ENCODE measurements at places on chromosomes 1 and 21. TPM values are rescaled to one million over a fixed set of nuclear protein-coding genes. Genes with fewer than 3 reads are reported as not detected.

Gene TLR5
- total RNA-seq: 0.22 TPM

Gene C2CD2
- total RNA-seq: 18.2 TPM

Gene ETNK2
- total RNA-seq: 10.2 TPM

Gene VPS26C
- 39.2 TPM for total RNA-seq

Gene ZBTB8A
- total RNA-seq: 11.8 TPM

Gene C1QA
- not detected for total RNA-seq

- no peak for DNase-seq
- no peaks in the 10 kb centered on the region for H3K4me1 ChIP-seq
- no peaks in the 10 kb centered on the region for H3K36me3 ChIP-seq
- no peak overlapping the region for H3K4me3 ChIP-seq
These were observed 33.3 kb downstream of the SMG7 start for GRCh38 chr1:183505454-183506089.

GRCh38 chr21:44965251-44966022 lies 25.6 kb downstream of the SLX9 start:
- H3K27me3 ChIP-seq: no peaks in the 10 kb centered on the region
- H3K27ac ChIP-seq: no peak overlapping the region
- H3K4me3 ChIP-seq: no peak overlapping the region
- peaks cover 90% of the 10 kb centered on the region for H3K4me1 ChIP-seq
- DNase-seq: no peak
- peaks cover 12% of the 10 kb centered on the region for H3K36me3 ChIP-seq

- no peak overlapping the region for H3K4me3 ChIP-seq
- H3K27me3 ChIP-seq: no peaks in the 10 kb centered on the region
- H3K27ac ChIP-seq: no peak overlapping the region
- H3K36me3 ChIP-seq: no peaks in the 10 kb centered on the region
- DNase-seq: no peak
These were observed 22.5 kb upstream of the DPYD start for GRCh38 chr1:97943354-97943753.

GRCh38 chr21:31526040-31526439 lies 133.5 kb upstream of the SOD1 start:
- H3K27ac ChIP-seq: no peak overlapping the region
- H3K4me1 ChIP-seq: peaks cover 14% of the 10 kb centered on the region
- no peak overlapping the region for H3K4me3 ChIP-seq
- no peak for DNase-seq
- H3K27me3 ChIP-seq: no peaks in the 10 kb centered on the region

DNA sequence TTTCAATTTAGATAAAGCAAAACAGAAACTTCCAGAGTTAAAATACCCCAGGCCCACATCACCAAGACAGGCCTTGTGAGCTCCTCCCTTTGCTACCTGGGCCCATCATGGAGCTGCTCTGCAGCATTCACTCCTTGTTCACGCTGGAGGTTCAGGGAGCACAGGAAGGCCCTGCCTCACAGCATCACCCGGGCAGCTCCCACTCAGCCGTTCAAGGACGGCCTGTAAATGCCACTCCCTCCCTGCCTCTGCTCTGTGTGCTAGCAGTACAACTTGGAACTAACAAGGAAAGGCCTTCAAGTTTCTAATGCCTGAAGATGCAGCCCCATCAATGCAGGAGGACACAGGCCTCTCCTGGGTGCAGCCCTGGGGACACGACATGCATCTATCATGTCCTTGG lies 11.6 kb downstream of the ATP5PO start:
- DNase-seq: no peak
- peaks cover 13% of the 10 kb centered on the region for H3K4me1 ChIP-seq
- peaks cover 33% of the 10 kb centered on the region for H3K36me3 ChIP-seq
- no peak overlapping the region for H3K4me3 ChIP-seq
- no peaks in the 10 kb centered on the region for H3K27me3 ChIP-seq

DNA sequence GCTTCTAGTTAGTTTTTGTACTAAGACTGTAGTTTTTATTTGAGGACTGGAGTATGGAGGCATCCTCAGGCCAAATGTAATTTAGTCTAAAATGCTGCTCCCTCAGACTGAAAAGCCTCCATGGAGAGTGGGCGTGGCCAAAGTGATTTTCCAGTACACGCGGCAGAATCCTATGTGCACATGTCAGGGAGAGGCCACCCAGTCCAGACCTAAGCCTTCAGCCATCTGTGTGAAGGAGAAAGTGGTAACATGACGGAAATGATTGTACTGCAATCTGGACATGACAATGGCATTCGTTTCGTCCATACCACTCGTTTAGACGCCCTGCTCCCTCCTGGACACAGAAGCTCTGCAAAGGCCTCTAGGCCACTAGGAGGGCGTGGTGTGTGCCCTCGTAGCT lies 56.2 kb downstream of the PCP4 start:
- H3K36me3 ChIP-seq: no peaks in the 10 kb centered on the region
- no peak overlapping the region for H3K27ac ChIP-seq
- DNase-seq: no peak
- H3K4me1 ChIP-seq: no peaks in the 10 kb centered on the region

DNA sequence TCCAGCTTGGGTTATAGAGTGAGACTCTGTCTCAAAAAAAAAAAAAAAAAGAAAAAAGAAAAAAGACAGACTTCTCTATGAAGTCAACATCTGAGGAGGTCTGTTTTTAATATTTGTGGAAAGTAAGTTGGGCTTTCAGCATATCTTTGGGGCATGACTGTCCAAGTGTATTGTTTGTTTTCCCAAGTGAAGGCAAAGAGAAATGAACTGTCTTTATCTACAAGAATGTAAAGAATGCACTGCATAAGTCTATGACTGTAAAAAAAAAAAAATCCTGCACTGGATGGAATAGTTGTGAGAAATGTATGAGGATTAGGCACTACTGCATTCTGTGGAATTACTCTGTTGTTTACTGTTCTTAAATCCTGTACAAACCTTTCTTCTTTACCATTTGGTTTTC lies 45.6 kb upstream of the TMEM61 start:
- H3K27ac ChIP-seq: peak overlapping the region; percentile 93
- no peak overlapping the region for H3K4me3 ChIP-seq
- peaks cover 50% of the 10 kb centered on the region for H3K4me1 ChIP-seq
- DNase-seq: no peak
- H3K27me3 ChIP-seq: no peaks in the 10 kb centered on the region

DNA sequence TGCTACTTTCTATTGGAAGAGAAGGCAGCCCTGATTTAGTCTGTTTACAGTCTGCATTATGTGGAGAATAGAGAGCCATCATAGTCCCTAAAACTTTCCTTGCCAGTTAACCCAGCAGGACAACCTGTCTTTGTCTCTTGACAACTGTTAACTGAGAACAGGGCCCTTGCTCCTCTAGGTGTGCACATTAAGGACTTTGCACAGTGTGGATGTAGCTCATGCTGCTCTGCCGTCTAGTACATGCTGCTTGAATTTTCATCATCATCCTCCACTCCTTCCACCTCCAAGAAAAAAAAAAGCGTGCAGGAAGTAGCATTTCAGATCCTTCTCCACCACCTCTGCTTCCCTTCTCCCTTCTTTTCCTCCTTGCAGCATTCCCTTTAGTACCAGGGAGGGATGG lies 91.5 kb downstream of the PBX1 start:
- H3K36me3 ChIP-seq: no peaks in the 10 kb centered on the region
- H3K27me3 ChIP-seq: no peaks in the 10 kb centered on the region
- no peak for DNase-seq
- H3K4me1 ChIP-seq: peaks cover 15% of the 10 kb centered on the region

DNA sequence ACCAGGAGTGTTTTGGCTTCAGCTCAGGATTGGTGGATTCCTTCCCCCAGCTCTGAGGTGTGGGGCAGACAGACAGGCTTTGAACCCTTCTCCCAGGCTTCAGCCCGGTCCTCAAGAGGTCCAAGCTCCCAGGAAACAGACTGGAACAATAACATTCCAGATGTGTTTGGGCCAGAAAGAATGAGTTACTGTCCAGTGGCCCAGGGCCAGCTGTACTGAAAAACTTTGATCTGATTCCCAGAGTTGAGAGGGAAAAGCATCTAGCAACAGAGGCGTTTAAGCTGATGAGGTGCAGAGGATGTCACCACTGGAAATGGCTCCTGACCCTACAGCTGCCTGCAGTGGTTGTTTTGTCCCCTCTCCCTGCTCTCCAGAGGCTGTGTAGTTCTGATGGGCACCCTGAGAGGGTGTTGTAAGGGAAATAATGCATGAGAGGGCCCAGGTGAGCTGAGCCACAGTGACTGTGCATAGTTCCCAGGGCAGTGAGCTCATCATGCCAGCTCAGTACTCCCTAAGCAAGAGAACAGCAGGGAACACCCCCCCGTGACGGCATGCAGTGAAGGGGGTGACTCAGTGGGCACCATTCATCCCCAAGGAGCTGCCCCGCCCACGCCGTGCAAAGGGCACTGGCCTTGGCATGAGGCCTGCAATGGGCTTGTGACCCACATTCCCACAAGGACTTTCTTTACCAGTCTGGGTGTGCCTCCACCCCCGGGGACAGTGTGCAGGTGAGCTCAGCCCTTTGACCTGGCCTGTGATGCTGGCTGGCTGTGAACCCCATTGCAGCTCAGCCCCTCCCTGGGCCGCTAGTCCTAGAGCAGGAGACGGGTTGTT lies 13.8 kb upstream of the SFN start:
- peaks cover 20% of the 10 kb centered on the region for H3K4me1 ChIP-seq
- H3K4me3 ChIP-seq: no peak overlapping the region
- no peak for DNase-seq
- peak overlapping the region; percentile 86 for H3K27ac ChIP-seq

Measured in chondrocyte (in vitro differentiated cells).